ENCODE measurements at places on chromosomes 12 and 14. TPM values are rescaled to one million over a fixed set of nuclear protein-coding genes. Genes with fewer than 3 reads are reported as not detected.

FZD10 gene
- total RNA-seq: 0.20 TPM

DNA sequence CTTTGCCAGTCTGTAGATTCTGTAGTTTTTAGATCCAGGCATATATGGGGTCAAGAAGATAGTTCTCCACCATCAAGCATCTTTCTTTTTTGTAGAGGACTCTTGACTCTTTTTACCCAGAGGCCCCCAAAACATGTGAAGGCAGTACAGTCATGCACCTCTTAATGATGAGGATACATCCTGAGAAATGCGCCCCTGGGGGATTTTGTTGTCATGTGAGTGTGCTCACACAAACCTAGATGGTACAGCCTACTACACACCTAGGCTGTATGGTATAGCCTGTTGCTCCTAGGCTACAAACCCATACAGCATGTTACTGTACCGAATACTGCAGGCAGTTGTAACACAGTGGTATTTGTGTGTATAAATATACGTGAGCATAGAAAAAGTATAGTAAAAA is 23.0 kb downstream of the EVL start:
- no peak for DNase-seq

GRCh38 chr14:60734465-60735242 is at the start of gene MNAT1:
Gene MNAT1, plus strand, starts transcription at chr14:60734761. Its CDS starts 102 bp downstream, at chr14:60734863.
- peak; percentile 92 for DNase-seq

RIPK3 gene
- 32.6 TPM for total RNA-seq
